T-cell (primary cell): ENCODE measurements at places on chromosomes 11 and 22. TPM values are rescaled to one million over a fixed set of nuclear protein-coding genes. Genes with fewer than 3 reads are reported as not detected.
A peak's percentile ranks its signal among the peaks of the same experiment; 100 is the strongest.

TEAD1 gene
- 0.72 TPM for total RNA-seq

DNA sequence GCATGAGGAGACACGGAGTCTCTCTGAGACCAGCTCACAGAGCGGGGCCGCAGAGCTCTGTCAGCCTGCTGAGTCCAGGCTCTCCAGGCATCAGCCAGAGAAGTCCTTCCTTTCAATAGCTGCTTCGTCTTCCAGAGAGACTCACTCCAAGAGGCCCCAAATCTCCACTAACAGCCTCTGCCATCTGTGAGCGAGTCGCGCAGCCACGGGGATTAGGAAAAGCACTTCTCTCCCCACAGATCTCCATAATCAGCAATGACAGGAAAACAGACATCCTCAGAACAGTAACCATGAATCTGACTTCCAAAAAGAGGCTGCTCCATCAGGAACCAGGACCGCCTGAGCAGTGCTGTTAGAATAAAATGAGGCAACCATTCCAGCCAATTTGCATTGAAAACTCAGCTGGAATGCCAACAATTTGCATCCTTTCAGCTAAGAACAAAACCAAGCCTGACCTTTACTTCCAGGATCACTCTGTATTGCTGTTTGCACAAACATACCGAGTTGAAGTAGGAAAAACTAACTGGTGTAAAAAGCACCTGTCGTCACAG is 65.4 kb downstream of the SMCO4 start:
- H3K4me1 ChIP-seq, result no peaks in the 10 kb centered on the region
- DNase-seq, result no peak
- H3K27ac ChIP-seq, result no peak overlapping the region
- H3K27me3 ChIP-seq, result no peaks in the 10 kb centered on the region
- no peaks in the 10 kb centered on the region for H3K36me3 ChIP-seq
- H3K4me3 ChIP-seq, result no peak overlapping the region

DNAJB7 gene
- not detected for total RNA-seq

DNA sequence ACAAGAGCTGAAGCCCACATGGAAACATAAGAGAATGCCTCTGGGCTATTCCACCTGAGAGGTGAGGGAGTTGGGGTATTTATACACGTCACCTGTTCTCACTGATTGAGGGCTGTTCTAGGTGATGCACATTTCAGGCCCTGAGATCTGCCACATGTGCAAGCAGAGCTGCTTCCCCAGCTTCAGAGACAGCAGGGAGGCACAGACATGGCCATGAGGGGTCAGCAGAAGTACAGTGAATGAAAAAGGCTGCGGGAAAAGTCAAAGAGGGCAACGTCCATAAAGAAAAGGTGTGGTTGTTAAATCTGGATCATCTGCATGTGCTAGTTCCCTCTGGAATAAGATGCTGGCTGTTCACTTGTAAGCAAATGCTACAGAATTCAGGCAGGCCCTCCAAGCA is 75.4 kb downstream of the GAB4 start:
- no peaks in the 10 kb centered on the region for H3K4me1 ChIP-seq
- H3K27me3 ChIP-seq, result peaks cover 21% of the 10 kb centered on the region
- no peak overlapping the region for H3K4me3 ChIP-seq
- no peaks in the 10 kb centered on the region for H3K36me3 ChIP-seq
- no peak for DNase-seq

DNA sequence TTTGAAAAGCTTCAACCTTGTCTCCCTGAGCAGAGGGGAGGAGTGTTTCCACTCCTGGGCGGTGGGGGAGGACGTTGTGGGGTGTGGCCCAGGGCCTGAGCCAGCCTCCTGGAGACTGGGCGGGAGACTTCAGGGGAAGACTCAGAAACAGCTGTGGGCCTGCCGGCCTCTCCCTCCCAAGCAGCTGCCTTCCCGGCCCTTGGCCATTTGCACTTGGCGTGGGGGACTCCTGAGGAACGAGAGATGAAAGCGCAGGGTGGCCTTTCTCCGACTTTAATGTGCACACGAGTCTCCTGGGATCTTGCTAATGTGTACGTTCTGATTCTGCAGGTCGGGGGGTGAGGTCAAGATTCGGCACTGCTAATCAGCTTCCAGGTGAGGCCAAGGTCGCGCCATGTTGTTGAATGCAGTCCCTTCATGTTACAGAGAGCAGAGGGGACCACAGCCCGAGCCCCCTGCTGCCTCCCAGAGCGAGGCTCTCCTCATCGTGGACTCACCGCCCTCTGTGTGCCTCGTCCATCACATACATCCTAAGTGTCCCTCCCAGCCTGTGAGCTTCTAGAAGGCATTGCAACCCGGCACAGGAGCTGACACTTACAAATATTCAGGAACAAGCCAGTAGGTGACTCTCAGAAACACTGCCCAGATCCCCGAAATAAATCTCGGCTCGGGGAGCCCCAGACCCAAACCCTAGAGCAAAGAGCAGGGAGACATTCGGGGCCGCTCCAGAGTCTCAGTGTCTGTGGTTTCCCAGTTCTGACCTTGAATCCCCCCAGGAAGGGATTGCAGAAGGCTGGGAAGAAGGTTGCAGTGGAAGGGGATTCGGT is 7.7 kb downstream of the LIF start:
- peaks cover 7% of the 10 kb centered on the region for H3K27me3 ChIP-seq
- no peaks in the 10 kb centered on the region for H3K4me1 ChIP-seq
- no peak overlapping the region for H3K27ac ChIP-seq
- H3K36me3 ChIP-seq, result no peaks in the 10 kb centered on the region
- no peak for DNase-seq

DNA sequence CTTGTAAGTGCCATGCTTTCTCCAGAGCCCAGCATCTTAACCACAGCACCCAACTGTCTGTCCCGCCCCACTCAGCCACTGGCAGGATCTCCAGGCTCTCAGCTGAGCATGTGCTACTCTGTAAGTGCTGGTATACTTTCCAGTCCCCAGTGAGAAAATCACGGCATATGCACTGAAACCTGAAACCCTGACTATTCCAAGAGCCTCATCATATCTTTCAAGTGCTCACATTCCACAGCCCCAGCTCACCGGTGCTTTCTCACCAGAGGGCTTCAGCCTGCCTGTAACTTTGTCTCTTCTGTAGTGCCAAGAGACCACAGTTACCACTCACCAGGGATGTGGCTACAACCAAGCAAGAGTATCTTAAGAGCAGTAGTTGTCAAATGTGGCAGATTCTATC is 24.4 kb upstream of the PAMR1 start:
- no peak overlapping the region for H3K27ac ChIP-seq
- no peak for DNase-seq
- H3K36me3 ChIP-seq, result no peaks in the 10 kb centered on the region

DNA sequence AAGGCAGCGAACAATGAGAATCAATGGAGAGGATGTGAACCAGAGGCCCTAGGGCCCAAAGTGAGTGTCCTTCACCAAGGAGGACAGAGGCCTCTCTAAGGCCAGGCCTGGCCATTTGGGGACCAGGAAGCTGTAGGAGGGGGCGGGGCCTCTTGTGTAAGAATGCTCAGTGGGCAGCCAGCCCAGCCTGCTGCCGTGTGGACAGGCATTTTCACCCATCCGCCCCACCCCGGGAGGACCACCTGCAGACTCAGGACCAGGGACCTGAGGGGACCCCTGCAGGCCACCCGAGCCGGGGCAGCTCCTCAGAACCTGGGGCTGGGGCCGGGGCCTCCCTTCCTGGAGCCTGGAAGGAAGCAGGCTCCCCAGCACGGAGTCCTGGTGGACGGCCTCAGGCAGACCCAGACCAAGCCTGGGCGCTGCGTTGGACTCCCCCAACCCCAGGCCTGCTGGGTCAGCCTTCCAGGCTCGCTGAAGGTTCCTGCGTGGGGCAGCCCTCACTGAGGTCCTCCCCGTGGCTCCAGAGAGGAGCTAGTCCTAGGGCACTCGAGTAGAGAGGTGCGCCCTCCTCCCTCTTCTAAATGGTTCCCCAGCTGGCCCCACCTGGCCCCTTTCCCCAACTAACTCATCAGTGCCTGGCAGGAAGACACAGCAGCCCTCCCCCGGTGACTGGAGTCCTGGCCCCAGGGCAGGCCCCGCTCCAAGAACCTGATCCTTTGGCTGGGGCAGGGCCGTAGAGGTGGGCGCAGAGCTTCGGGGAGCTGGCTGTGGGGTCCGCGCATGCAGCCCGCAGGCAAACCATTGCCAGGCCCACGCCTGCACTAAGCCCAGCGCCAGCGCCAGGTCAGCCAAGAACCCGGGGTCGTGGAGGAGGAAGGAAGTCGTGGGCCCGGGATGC is 1.5 kb upstream of the TRABD start:
- H3K4me1 ChIP-seq, result peaks cover 14% of the 10 kb centered on the region
- no peaks in the 10 kb centered on the region for H3K27me3 ChIP-seq
- DNase-seq, result no peak
- H3K36me3 ChIP-seq, result peaks cover 3% of the 10 kb centered on the region

GRCh38 chr22:42500161-42500835 is 19.3 kb downstream of the RRP7A start:
- H3K4me1 ChIP-seq, result peaks cover 12% of the 10 kb centered on the region
- H3K36me3 ChIP-seq, result no peaks in the 10 kb centered on the region
- peak overlapping the region; percentile 50 for H3K4me3 ChIP-seq
- H3K27me3 ChIP-seq, result peaks cover 2% of the 10 kb centered on the region

GRCh38 chr11:11978792-11979487 is 29.5 kb downstream of the DKK3 start:
- no peak for DNase-seq
- no peak overlapping the region for H3K27ac ChIP-seq

- H3K36me3 ChIP-seq, result no peaks in the 10 kb centered on the region
- H3K27me3 ChIP-seq, result peaks cover 26% of the 10 kb centered on the region
- no peak for DNase-seq
These were observed 5.9 kb downstream of the CADM1 start for GRCh38 chr11:115498354-115498753.

GSTT2 gene
- not detected for total RNA-seq

YAP1 gene
- 0.23 TPM for total RNA-seq
